ENCODE measurements at places on chromosomes 2 and 18. TPM values are rescaled to one million over a fixed set of nuclear protein-coding genes. Genes with fewer than 3 reads are reported as not detected.

ALK gene
- 0.16 TPM for total RNA-seq

CPO gene
- not detected for total RNA-seq

RTKN gene
- total RNA-seq, result 10.4 TPM

KANSL1L gene
- total RNA-seq, result 16.5 TPM

TPO gene
- 2.7 TPM for total RNA-seq

KCNE4 gene
- total RNA-seq, result 3.4 TPM

POTEF gene
- not detected for total RNA-seq

SRD5A2 gene
- total RNA-seq, result not detected

RAB1A gene
- 69.6 TPM for total RNA-seq

MARCHF7 gene
- total RNA-seq, result 79.5 TPM

MFSD2B gene
- total RNA-seq, result 0.30 TPM
